DND-41 (cell line): ENCODE measurements at places on chromosomes 1 and 21.

DNA sequence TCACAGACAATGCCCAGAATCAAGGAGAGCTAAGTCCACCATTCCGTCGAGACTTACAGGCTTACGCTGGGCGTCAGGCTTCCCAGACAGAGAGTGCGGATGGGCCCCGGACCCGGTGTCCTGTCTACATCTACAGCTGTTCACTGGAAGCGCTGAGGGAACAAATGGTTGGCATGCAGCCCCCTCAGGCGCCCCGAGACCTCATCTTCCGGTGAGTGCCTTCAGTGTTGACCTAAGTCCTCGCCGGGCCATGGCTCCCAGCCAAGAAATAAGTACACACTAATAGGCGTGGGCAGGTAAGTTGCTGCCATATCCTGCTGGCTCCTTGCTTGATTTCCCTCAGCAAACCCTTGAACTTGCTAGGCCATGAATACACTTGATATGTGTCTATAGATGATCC, 26.2 kb downstream of the HYI start:
- no peak for DNase-seq

- no peak for DNase-seq
Observed at GRCh38 chr1:200415789-200416593, 6.2 kb upstream of the ZNF281 start.

DNA sequence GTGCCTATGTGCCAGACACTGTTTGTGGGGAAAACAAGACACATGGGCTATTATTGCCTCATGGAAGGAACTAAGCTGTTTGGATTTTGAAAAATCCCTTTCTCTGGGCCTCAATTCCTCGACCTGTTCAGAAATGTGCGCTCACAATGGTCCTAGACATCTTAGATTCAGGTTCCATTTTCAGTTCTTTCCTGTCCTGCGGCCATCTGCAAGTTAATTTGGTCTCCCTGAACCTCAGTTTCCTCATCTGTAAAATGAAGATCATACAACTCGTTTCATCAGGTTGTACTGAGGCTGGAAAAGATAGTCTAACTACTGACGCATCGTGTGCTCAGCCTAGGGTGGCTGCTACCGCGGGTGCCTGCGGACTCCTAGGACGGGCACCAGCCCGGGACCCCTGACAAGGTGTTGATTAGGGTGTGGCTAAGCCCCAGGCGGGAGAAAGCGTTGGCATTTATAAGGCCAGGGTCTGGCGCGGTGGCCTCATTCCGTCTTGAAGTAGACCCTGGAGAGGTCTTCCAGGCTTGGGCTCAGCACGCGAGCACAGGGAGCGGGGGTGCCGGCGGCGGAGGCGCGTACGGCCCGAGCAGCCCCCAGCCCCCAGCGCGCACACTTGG, 493 bp upstream of the ELOA start:
- no peak for DNase-seq

DNA sequence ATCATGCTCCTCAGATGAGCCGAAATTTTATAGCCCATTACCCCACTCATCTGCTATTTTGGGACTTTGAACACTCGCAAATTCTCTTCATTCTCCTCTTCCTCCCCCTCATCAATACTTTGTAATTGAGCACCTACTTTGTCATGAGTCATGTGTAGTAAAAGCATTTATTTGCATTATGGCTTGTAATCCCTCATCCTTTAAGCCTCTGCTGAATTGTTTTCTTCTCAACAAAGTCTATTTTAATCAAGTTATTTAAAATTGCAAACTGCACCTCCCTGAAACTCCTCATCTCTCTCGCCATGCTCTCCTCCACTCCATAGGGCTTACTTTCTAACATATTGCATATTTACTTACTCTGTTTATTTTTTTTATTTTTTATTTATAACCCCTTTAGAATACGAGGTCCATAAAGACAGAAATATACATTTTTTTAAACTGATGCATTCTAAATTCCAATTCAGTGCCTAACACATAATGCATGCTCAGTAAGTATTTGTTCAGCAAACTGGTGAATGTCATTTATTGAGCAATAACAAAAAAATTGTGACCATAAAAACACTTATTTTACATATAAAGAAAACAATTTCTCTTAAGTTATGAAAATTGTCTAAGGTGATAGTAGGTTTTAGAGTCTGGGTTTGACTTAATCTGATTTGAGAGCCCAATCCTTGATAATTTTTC, 161.7 kb downstream of the FASLG start:
- no peak for DNase-seq

DNA sequence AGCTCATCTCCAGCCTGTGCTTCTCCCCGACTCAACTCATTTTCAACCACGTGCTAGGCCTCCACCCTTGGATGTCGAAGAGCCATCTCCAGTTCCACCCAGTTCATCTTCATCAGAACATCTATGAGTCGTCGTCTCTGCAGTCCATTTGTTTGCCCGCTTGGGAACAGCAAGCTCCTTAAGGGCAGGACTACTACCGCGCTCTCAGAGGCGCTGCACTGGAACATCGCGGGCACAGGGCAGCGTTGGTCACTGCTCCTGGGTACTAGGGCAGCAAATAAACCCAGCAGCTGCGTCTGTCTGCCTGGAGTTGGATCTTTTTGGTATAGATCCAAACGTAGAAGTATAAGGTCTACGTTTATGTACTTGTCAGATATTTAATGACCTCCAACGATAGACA, 478 bp upstream of the PRDM2 start:
- peak; percentile 5 for DNase-seq

DNA sequence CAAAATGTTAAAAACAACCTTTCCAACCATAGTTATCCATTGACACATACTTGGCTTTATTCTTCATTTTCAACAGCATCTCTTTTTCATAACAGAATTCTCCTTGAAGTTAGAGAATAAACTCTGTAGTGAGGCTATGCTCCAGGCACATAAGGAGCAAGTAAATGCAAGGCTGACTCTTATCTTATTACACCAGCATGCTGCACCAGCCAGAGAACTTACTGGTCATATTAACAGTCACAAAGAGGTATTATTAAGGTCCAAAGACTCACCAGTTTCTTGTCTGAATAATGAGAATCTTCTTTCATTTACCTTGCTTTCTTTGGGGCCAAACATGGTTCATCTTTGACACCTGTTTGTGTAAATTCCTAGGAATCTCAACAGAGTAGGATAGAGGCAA, 71.3 kb upstream of the IVNS1ABP start:
- DNase-seq: no peak

- no peak for DNase-seq
Observed at GRCh38 chr1:107153014-107153413, 12.2 kb downstream of the NTNG1 start.

GRCh38 chr1:158095737-158096335, 84.9 kb upstream of the CD1D start:
- DNase-seq: peak; percentile 56

GRCh38 chr1:162988869-162989268, 80.3 kb upstream of the RGS4 start:
- no peak for DNase-seq

- peak; percentile 27 for DNase-seq
Observed at GRCh38 chr1:30823969-30824735, 66.6 kb upstream of the LAPTM5 start.

DNA sequence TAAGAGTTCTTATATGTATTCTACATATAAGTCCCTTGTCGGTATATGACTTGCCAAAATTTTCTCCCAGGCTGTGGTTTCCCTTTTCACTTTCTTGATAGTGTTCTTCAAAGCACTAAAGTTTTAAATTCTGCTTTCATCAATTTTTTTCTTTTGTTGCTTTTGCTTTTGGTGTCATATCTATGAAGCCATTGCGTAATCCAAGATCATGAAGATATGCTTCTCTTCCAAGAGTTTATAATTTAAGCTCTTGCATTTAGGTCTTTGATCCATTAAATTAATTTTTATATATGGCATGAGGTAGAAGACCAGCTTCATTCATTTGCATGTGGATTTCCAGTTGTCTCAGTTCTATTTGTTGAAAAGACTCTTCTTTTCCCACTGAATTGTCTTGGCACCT, 22.2 kb downstream of the DESI2 start:
- no peak for DNase-seq

DNA sequence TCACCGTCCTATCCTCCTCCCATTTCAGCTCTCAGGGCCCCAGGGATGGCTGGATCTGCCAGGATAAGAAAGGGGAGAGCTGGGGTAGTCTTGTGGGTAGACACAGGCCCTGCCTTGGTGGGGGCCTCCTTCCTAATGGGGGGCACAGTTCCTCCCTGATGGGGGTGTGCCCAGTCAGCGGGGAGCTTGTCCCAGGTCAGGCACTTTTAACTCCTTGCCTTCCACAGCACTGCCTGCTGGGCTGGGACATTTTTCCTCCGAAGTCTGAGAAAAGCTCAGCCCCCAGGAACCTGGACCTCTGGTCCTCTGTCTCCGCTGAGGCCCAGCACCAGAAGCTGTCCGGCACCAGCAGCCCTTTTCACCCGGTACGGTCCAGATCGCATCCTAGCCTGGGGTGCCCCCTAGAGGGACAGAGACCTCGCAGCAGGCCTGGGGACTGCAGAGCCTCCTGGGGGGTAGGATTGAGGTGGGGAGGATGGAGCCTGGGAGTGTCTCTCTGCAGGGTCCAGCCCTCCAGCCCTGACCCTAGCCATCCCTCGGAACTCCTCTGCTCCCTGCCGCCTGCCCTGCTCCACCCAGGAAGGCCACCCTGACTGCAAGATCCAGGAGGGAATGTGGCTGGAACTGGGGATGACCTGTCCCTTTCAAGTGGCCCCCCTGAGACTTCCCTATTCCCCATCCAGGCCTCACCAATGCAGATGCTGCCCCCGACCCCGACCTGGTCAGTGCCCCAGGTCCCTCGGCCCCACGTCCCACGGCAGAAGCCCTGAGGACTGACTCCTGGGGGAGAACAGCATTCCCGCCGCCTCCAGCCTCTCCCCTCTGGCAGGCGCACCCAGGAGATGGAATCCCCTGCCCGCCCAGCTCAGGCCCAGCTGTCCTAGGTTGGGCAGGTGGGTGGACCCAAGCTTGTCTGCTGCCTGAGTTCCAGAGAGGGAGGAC, 12.0 kb downstream of the MIIP start:
- peak; percentile 43 for DNase-seq

DNA sequence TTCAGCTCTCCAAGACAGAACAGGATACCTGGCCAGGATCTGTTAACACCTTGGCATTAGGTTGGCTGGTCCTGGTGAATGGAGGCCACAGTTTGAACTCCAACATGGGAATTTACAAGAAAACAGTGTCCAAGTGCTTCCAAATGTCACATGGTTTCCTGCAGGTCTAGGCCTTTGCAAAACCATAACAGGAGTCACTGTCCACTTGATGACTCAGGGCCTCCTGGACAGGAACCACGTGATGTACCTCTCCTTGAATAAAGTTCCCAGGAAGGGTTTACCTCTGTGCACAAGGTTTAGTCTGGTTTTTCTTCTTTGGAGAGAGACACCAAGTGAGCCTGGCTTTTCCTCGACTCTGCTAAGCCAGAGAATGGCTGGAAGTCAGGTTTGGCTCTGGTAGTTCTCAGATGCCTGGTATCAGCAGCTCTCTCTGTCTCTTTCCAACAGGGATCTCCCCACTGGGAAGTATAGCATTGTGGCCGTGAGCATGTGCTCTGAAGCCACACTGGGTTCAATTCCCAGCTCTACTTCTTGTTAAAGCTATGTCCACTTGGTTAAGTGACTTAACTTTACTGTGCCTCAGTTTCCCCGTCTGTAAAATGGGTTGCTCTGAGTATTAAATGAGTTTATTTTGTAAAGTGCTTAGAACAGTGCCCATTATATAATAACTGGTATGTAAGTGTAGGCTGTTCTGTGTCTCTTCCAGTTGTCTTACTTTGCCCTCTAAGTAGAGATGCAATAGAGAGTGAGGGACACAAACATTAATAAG, 27.3 kb upstream of the TMEM61 start:
- no peak for DNase-seq

DNA sequence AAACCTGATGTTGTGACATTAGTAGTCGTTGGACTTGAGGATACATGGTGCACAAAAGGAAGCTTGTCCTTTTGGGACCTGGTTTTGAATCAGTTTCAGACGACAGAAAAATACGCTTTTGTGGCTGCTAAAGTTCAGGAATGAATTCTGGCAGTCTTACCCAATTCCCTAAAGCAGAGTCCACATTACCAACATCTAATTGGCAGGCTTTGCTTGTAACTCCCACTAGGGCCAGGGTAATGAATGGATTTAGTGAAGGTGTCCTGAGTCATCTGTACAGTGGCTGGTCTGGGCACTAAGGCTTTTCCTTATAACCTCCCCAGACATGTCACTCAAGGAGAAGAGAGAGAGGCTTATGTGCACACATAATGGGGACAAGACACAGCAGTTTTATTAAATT, 66.2 kb upstream of the RNPC3 start:
- DNase-seq: no peak

DNA sequence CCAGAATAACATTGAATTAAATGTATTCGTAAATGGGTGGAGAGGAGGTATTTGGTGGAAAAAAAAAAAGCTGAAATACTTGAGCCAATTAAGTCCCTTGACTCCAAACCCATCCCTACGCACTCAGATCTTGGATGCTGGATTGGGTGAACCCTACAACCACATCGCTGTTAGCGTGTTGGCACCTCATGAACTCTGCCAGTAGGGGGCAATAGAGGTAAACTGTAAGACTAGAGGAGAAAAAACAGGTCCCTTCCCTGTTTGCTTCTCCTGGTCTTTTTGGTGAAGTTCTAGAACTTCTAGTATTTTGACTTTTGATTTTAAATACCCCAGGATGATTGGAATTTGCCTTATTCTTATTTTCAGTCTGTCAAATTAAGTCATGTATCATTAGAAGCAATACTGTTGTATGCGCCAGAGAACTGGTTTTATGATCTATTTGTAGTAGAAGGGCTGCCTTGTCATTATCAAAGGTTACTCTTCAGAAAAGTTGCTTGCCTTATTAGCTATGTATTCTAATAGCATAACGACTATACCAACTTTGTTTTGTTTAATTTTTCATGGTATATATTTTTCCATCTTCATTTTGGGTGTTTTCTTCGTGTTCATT, 1.9 kb upstream of the OR13G1 start:
- DNase-seq: peak; percentile 53

GRCh38 chr21:41023936-41024335, 144.0 kb upstream of the BACE2 start:
- DNase-seq: no peak
